GM04504 (cell line): ENCODE measurements at places on chromosomes 11 and 22.

DNA sequence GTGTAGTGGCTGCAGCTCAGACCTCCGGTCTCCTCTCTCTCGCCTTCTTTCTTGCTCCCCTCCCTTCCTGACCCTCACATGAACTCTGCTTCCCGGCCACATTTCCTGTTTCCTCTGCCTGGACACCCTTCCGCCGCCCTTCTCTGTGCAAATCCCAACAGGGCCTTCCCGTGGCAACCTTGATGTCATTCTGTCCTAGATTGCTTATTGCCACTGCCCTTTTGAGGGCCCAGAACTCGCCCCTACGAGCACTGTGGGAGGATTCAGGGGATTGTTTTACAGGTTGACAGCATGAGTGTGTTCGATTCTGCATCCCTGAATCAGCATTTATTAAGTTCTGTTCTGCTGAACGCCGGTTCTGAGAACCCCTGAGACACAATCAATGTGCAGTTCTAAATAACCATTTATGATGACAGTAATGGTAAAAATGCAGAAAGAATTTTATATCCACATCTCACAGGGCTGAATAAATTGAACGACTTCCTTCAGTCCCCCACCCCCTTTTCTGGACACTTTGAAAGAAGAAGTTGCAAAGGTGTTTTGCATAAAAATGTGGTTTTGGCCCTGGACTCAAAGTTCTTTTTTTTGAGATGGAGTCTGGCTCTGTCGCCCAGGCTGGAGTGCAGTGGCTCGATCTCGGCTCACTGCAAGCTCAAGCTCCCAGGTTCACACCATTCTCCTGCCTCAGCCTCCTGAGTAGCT is 6.4 kb downstream of the BATF2 start:
- no peak for DNase-seq

- peak; percentile 93 for DNase-seq
Measured at GRCh38 chr22:19568337-19569275, 44.4 kb upstream of the CLDN5 start.

- DNase-seq, result no peak
Measured at GRCh38 chr11:84103096-84103495, 816.9 kb upstream of the CCDC90B start.

- DNase-seq, result peak; percentile 19
Measured at GRCh38 chr11:9664276-9665171, 647 bp downstream of the SWAP70 start.

- no peak for DNase-seq
Measured at GRCh38 chr11:68969386-68969785, 11.4 kb downstream of the MRGPRD start.

GRCh38 chr11:70695086-70695960 is 297.0 kb downstream of the CTTN start:
- DNase-seq, result no peak

- DNase-seq, result no peak
Measured at GRCh38 chr11:5564259-5565019, 16.1 kb upstream of the OR52H1 start.

DNA sequence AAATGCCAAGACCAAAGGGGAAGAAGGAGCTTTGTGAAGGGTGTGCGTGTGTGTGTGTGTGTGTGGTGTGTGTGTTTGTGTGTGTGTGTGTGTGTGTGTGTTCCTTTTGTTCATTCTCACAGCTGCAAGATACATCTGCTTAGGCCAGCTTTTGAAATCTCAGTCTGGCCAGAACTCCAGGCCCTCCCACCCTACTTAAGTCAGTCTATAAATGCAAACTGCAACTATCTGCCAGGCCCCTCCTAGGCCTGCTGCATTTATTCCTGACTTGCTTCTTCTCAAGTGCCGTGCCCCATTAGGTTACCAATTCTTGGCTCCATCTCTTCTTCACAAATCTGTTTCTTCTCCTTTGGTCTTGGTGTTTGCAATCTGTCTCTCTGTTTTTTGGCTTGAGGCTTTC is 21.6 kb upstream of the RIC3 start:
- no peak for DNase-seq

DNA sequence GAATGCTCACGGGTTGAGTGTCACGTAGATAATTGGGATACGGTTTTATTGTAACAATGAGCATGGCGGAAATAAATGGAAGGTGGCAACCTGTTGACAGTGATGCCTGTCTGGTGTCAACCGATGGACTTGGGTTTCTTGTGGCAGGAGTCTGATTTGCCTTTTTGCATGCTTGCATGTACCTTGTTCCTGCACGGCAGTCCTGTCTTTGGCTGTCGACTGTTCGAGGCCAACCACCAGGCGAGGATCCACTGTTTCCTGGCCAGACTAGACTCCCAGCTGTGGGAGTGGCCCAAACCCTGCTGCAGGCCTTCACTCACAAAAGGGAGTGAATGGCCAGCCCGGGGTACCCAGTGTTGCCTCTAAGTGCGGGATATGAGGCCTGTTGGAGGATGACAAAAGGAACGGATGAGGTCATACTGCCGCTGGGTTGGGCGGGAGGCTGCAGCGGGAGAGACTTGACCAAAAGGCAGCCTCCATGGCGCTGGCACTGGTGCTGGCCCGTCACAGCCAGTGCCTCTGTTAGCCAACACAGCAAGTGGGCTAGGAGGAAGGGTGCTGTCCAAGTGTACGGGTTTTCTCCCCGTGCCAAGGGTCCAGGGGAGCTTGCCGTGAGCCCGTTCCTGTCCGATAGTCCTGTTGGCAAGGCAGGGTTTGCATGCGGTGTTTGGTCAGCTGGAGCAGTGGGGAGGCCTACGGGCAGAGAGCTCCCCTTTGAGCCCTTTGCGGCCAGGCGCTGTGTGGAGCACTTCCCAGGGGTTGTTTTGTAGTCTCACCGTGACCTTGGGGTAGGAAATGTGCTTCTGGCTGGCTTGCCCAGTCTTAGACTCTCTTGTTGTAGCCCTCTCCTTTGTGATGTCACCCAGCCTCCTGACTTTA is 974 bp downstream of the DGCR8 start:
- DNase-seq, result peak; percentile 24
